ENCODE measurements at places on chromosomes 12 and 14. TPM values are rescaled to one million over a fixed set of nuclear protein-coding genes. Genes with fewer than 3 reads are reported as not detected.

Gene CSAD
- total RNA-seq: 61.7 TPM

Gene SIRT4
- 11.5 TPM for total RNA-seq

Gene TAS2R9
- total RNA-seq: not detected

Gene TAS2R31
- total RNA-seq: 8.5 TPM

Gene CD4
- total RNA-seq: 13.1 TPM
